ENCODE measurements at places on chromosomes 7 and 10. TPM values are rescaled to one million over a fixed set of nuclear protein-coding genes. Genes with fewer than 3 reads are reported as not detected.

The MOGAT3 gene
- 6.3 TPM for total RNA-seq

The ASB10 gene
- total RNA-seq, result not detected

The MYO3A gene
- total RNA-seq, result 12.8 TPM

The ZNF746 gene
- 15.4 TPM for total RNA-seq

The GPR146 gene
- 5.2 TPM for total RNA-seq

The CHN2 gene
- total RNA-seq, result 20.7 TPM

The ZNF138 gene
- 10.4 TPM for total RNA-seq

The GARIN1A gene
- 0.67 TPM for total RNA-seq

The NRG3 gene
- total RNA-seq, result 0.57 TPM

The SUN3 gene
- total RNA-seq, result not detected

DNA sequence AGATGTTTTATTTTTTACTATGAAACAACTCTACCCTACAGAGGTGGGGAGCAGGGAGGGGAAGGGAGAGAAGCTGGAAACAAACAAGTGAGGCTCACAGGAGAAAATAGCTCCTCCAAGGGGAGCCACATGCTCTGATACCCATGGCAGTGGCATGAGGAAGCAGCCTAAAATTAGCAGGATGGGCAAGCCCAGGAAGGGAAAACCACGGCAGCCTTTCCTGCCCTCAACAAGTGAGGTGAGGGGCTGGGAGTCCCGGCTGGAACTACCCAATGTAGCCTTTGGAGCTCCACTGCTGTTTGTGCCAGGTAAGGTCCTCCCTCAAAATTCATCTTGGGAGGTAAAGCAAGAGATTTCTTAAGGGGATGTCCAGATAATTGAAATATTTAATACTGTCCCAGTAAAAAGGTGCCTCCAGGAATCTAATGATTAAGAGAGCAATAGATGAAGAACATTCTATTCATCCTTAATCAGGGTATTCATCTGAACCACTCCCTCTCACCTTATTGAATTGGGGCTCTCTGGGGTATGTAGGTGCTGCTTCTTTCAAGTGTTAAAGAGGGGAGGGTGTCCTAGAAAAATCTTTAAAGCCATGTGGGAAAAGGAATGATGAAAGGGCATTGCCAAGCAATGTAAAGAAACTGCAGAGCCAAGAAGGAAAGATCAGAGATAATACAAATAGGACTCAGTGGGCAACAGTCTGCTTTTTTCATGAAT is 12.8 kb upstream of the HERC4 start:
- no peaks in the 10 kb centered on the region for H3K27me3 ChIP-seq
- DNase-seq, result no peak
- H3K36me3 ChIP-seq, result no peaks in the 10 kb centered on the region
- no peaks in the 10 kb centered on the region for H3K4me1 ChIP-seq
- H3K27ac ChIP-seq, result no peak overlapping the region

- no peak overlapping the region for H3K27ac ChIP-seq
- no peaks in the 10 kb centered on the region for H3K36me3 ChIP-seq
- no peaks in the 10 kb centered on the region for H3K4me1 ChIP-seq
- no peak for DNase-seq
- no peak overlapping the region for H3K4me3 ChIP-seq
Observed at GRCh38 chr7:154867068-154867467, 135.9 kb downstream of the PAXIP1 start.

- no peaks in the 10 kb centered on the region for H3K4me1 ChIP-seq
- no peak overlapping the region for H3K4me3 ChIP-seq
- H3K27me3 ChIP-seq, result no peaks in the 10 kb centered on the region
- no peaks in the 10 kb centered on the region for H3K36me3 ChIP-seq
Observed at GRCh38 chr7:129341816-129342806, 92.1 kb upstream of the STRIP2 start.

DNA sequence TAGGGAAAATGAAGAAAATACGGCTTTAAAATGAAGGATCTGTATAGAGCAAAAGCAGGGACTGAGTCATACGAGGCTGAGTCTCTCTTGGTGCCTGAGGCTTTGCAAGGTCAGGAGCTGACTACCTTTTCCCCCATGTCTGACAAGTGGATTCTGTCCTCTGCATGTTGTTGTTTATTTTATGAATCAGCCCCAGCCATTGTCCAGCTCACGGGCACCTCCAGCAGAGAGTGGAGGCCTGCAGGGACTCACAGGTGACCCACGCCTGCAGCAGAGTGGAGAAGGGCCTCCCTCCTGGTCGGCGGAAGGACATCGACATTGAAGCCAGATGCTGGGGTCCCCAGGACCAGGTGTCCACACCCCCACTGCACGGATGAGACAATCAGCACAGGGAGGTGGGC is 233.9 kb downstream of the WDR37 start:
- no peak for DNase-seq
- H3K4me1 ChIP-seq, result no peaks in the 10 kb centered on the region
- H3K27me3 ChIP-seq, result peaks cover 6% of the 10 kb centered on the region
- no peaks in the 10 kb centered on the region for H3K36me3 ChIP-seq

GRCh38 chr7:6615723-6616555 is 529 bp downstream of the ZNF853 start:
- H3K27ac ChIP-seq, result no peak overlapping the region
- no peaks in the 10 kb centered on the region for H3K4me1 ChIP-seq
- H3K36me3 ChIP-seq, result no peaks in the 10 kb centered on the region
- peak; percentile 41 for DNase-seq

GRCh38 chr7:101560856-101561255 is 68.2 kb downstream of the MYL10 start:
- no peak for DNase-seq
- H3K27me3 ChIP-seq, result no peaks in the 10 kb centered on the region
- no peak overlapping the region for H3K27ac ChIP-seq
- H3K4me1 ChIP-seq, result no peaks in the 10 kb centered on the region
- no peak overlapping the region for H3K4me3 ChIP-seq
- H3K36me3 ChIP-seq, result no peaks in the 10 kb centered on the region

DNA sequence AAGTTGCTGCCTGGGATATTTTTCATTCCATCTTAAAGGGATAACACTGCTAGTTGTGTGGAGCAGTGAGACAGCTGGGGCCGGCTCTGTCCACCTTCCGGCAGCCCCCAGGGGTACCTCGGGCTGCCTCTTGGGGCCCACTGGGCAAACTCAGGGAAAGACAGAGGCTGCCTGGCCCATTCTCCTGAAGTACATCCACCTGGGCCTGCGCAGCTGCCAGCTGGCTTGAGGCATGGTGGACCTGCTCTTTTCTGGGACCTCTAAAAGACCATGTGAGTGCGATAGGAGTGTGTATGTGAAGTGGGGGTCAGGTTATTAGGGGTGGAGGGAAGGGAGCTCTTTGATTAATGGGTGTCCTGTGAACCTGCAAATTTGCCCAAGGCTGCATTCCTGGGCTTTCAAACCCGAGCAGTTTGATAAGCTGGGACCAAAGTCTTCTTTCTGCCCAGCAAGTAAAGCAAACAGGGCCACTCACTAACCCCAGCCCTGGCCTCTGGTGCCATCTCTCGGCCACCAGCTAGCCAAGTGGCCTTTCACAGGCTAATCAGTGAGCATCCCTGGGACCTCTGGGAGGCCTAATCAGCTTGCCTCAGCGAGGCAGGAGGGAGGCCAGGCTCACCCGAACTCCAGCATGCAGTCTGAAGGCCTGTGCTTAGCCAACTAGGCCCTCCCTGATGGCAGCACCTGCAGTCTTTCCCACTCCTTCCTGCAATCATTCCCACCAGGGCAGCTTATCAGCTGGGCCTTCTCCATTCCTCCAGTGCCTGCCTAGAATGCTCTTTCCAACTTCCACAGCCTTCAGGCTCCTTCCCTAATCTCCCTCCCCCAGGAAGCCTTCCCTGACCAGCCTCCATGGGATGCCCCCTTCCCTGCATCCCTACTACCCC is 954.7 kb upstream of the ZNF722 start:
- DNase-seq, result no peak
- H3K27ac ChIP-seq, result no peak overlapping the region
- no peak overlapping the region for H3K4me3 ChIP-seq

- H3K27me3 ChIP-seq, result no peaks in the 10 kb centered on the region
- H3K27ac ChIP-seq, result no peak overlapping the region
- peak; percentile 15 for DNase-seq
- no peak overlapping the region for H3K4me3 ChIP-seq
- H3K36me3 ChIP-seq, result no peaks in the 10 kb centered on the region
Observed at GRCh38 chr7:88546808-88547207, 212.7 kb upstream of the ZNF804B start.
